ENCODE measurements at places on chromosomes 7 and 10. TPM values are rescaled to one million over a fixed set of nuclear protein-coding genes. Genes with fewer than 3 reads are reported as not detected.

- peak; percentile 94 for DNase-seq
Measured at GRCh38 chr7:30799206-30799975, 28.2 kb downstream of the MINDY4 start.

- no peak for DNase-seq
Measured at GRCh38 chr7:133354546-133355324, 101.9 kb downstream of the EXOC4 start.

GRCh38 chr10:58513188-58514110, 777 bp downstream of the BICC1 start:
- peak; percentile 59 for DNase-seq

GRCh38 chr10:72727130-72727529, 35.2 kb downstream of the MCU start:
- no peak for DNase-seq

MLXIPL gene
- total RNA-seq, result not detected

EBLN1 gene
- total RNA-seq, result not detected

RBP3 gene
- total RNA-seq, result not detected

GRCh38 chr10:131227163-131227740, 84.3 kb downstream of the TCERG1L start:
- no peak for DNase-seq

PHKG1 gene
- total RNA-seq, result 0.10 TPM

ZNF853 gene
- total RNA-seq, result 0.88 TPM

TUBAL3 gene
- not detected for total RNA-seq

COL28A1 gene
- total RNA-seq, result not detected

DNA sequence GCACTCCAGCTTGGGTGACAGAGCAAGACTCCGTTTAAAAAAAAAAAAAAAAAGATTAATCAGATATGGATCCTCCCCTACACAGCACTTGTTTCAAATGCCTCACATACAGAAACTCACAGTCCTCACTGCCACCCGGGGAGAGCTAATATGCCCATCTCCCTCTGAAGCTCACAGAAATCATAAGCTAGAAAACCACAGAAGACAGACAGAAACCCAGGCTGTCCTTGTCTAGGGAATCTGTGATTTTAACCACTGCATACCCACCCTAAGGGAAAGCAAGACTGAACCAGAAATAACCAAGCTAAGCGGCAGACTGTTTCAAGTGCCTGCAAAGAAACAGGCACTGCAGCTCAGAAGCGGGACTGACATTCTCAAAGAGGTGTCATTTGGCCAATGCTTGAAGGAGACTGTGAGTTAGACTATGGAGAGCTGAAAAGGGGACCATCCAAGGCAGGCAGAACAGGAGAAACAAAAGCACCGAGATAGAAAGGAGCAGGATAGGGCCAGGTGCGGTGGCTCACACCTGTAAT, 37.6 kb downstream of the SLC37A3 start:
- no peak for DNase-seq

- no peak for DNase-seq
Measured at GRCh38 chr10:29202386-29202940, 86.4 kb upstream of the LYZL1 start.

GRCh38 chr10:113713640-113713982, 33.9 kb downstream of the CASP7 start:
- no peak for DNase-seq

CNPY1 gene
- not detected for total RNA-seq

DNA sequence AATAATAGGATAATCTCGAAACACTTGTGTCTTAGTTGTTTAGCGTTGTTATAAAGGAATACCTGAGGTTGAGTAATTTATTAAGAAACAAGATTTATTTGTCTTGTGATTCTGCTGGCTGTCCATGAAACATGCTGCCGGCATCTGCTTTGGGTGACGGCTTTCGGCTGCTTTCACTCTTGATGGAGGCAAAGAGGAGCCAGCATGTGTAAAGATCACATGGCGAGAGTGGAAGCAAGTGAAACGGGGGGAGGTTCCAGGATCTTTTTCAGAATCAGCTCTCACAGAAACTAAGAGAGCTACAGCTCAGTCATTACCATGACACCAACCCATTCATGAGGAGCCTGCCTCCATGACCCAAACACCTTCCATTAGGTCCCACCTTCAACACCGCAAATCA, 402.8 kb downstream of the CDC14C start:
- no peak for DNase-seq

PTN gene
- total RNA-seq, result 0.23 TPM

DNA sequence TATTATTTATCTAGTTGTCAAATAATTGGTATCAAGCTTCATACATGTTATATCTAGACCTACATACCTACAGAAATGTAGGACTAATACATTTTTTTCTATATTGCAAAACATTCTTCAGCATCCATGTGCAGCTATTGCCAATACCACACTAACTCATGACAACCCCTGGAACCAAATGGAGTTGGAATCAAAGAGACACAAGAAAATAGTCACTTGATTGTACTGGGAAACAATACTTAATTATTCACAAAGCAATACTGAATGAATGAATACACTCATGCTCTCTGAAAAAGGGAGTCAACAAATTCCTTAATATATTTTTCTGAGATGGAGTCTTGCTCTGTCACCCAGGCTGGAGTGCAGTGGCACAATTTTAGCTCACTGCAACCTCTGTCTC, 10.4 kb upstream of the CFAP43 start:
- DNase-seq, result no peak

GRCh38 chr7:30710669-30711068, 28.4 kb upstream of the CRHR2 start:
- DNase-seq, result peak; percentile 11

DNA sequence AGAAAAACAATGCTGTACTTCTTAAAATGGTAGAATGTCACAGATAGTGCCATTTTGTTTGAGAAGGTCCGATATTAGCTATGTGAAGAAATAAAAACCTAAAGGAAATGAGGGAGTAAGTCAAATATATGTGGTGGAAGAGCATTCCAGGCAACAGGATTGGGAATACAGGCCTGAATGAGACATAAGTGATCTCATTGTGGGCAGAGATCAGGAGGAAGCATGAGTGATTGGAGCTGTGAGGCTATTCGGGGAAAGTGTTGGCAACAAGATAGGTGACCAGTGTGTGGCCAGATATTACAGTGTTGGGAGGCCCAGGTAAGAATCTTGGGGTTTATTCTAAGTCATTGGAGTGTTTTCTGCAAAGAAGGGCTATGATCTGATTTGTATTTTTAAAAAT, 41.3 kb upstream of the AGMO start:
- DNase-seq, result peak; percentile 71

DNA sequence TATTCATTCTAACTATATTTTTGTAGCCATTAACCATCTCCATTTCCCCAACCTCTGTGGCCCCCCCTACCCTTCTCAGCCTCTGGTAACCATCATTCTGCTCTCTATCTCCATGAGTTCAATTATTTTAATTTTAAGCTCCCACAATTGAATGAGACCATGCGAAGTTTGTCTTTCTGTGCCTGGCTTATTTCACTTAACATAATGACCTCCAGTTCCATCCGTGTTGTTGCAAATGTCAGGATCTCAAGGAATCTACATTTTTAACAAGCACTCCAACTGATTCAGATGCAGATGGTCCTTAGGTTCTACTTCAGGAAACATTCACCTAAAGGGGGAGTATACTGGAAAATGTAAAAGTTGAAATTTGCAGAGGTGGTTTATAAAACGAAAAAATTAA, 60.2 kb upstream of the PTPN12 start:
- DNase-seq, result no peak

MEOX2 gene
- total RNA-seq, result not detected

CAMK2B gene
- 0.02 TPM for total RNA-seq

NXPH1 gene
- not detected for total RNA-seq

ZC3HAV1L gene
- total RNA-seq, result 2.7 TPM

GRCh38 chr7:156566812-156567549, 73.6 kb upstream of the RNF32 start:
- no peak for DNase-seq

- no peak for DNase-seq
Measured at GRCh38 chr7:127413326-127413725, 20.8 kb upstream of the ZNF800 start.

DNA sequence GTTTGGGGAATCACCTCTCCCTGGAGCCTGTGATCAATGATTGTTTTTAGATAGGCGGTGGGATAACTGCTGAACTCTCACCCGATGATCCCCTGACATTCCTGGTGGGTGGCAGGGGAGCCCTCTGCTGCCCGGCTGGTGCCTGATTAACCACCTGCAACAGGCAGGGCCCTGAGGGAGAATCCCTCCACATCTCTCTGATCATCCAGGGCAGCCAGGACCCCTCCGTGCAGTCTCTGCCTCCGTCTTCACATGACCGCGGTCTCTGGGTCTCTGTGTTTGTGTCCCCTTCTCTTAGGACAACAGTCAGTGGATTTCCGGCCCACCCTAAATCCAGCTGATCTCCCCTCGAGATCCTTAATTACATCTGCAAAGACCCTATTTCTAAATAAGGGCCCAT, 17.4 kb downstream of the CALML5 start:
- no peak for DNase-seq

- DNase-seq, result no peak
Measured at GRCh38 chr7:92226981-92227380, 18.7 kb downstream of the KRIT1 start.

All from HT1080 (cell line).